ENCODE measurements at places on chromosomes 1 and 21.

- no peak for DNase-seq
These were observed 2.9 kb upstream of the SYT2 start for GRCh38 chr1:202713110-202713509.

GRCh38 chr1:156471496-156472490 lies 28.8 kb downstream of the MEF2D start:
- DNase-seq: no peak

DNA sequence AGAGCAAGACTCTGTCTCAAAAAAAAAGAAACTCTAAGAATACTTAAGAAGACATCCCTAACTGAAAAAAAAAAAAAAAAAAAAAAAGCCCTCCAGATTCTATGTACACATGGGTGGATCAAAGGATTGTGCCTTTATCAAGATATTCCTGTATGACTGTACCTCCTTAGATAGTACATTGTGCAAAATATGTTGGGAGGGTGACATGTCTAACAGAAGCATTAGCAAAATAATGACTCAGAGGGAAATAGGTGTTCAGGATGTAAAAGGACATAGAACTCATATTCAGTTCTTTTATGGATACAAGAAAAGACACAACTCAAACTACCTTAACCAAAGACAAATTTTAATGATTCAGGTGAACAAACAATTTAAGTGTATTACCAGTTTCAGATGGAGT lies 269.8 kb upstream of the KAZN start:
- DNase-seq: no peak

DNA sequence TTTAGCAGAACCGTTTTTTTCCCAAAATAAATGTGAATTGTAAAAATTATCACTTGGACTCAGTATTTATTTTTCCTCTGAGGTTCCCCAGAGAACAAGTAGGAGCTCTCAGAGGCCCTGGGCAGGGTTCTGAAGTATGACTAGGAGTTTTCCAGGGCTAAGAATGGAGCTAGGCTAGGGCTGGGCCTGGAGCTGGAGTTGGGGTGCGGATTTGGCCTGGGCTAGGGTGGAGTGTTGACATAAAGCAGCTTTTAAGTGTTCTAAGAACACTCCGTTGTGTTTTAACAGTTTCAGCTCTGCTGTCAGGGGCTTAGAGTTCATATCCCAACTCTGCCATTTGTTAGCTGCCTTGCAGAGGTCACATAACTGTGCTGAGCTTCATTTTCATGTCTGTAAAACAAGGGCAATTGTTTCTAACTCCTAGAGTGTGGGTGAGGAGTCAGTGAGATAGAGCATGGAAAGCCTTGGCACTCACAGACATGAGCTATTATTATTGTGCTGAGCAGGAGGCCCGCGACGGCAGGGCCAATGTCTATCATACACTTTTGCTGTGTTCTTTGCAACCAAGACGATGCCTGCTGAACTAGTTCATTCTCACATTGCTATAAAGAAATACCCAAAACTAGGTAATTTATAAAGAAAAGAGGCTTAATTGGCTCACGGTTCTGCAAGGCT lies 51.1 kb downstream of the LACTBL1 start:
- DNase-seq: no peak

- DNase-seq: no peak
These were observed 378.9 kb downstream of the TTLL7 start for GRCh38 chr1:83620016-83620415.

GRCh38 chr1:65729259-65729658 lies 63.4 kb upstream of the PDE4B start:
- DNase-seq: no peak

DNA sequence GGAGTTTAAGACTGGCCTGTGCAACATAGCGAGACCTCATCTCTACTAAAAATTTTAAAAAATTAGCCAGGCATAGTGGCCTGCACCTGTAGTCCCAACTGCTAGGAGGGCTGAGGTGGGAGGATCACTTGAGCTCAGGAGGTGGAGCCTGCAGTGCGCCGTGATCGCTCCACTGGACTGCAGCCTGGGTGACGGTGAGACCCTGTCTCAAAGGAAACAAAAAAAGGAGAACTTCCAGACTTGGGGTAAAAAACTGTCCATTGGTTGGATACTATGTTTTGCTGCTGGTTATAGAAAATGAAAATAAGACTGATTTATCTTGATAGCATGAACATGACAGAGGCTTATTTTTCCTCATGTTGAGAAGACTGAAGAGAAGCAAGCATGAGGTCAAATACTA lies 79.4 kb downstream of the WDR4 start:
- no peak for DNase-seq

- DNase-seq: no peak
These were observed 57.2 kb downstream of the EYA3 start for GRCh38 chr1:28031173-28031572.

- no peak for DNase-seq
These were observed 65.7 kb upstream of the RNF11 start for GRCh38 chr1:51170342-51170741.

DNA sequence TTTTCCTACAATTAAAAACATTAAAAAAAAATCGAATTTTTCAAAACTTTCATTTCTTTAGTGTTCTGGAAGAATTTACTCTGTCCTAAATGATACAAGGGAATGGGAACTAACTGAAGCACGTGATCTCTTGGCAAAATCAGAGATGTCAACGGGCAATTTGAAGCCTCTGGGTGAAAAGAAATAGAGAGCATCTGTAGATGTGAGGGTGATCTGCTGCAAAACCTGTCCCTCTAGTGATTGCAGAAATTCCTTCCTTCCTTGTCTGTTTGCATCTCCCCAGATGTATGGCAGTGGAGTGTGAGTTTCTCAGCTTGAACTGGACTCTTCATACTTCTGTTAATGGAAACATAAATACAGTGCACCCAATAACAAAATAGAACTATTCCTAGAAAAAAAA lies 100.5 kb upstream of the S1PR1 start:
- DNase-seq: no peak

- DNase-seq: no peak
These were observed 201.2 kb upstream of the PTGFR start for GRCh38 chr1:78289603-78290002.

DNA sequence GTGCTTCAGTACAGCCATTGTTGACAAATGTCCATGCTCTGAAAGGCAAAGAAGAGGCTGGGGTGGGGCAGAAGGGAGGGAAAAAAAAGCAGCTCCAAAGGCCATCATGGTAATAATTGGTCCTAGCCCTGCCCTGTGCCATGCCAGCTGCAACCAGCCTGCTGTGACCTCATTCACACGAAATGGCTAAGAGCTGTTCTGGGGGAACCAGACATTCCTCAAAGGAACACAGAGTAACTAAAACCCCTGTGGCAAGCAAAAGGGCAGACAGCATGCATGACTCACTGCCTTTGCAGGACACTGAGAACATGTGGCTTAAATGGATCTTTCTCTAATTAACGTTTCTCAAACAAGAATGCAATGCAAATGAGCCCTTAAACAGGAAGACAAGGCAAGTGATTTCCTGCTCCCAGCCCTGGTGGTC lies 42.3 kb downstream of the STYXL2 start:
- no peak for DNase-seq

- no peak for DNase-seq
These were observed 111.6 kb downstream of the ADGRL2 start for GRCh38 chr1:81912383-81912782.

DNA sequence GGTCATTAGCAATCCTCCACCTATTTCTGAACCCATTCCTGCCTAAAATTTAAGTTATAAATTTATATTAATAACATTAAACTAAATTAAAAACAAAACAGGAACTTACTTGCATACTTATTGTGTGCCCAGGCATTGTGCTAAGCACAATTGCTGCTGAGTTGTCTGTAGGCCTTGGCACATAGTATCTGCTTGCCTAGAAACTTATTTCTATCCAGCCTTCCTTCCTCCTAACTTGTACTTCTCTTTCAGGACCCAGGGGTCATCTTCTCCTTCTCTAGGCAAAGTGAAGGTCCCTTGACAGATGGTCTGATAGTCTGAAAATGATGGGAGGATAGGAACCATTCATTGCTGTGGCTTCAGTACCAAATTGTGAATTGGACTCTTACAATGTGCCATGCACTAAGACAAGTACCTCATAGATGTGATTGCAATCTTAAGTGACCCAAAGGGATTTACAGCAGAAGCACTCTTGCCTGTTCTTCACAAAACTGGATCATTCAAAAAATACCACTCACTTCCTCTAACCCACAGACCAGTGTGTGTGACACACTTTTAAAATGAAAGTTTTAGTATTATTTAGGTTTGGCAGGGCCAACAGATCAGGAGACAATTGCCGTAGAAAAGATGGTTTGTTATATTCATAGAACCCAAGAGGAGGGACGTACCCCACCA lies 10.3 kb upstream of the CD101 start:
- no peak for DNase-seq

GRCh38 chr1:235527196-235527814 lies 23.1 kb upstream of the B3GALNT2 start:
- no peak for DNase-seq

GRCh38 chr1:40692429-40692895 lies 958 bp downstream of the NFYC start:
- no peak for DNase-seq

- DNase-seq: no peak
These were observed 3.0 kb downstream of the CTSS start for GRCh38 chr1:150762552-150762951.

GRCh38 chr1:113488576-113489177 lies 98.4 kb downstream of the MAGI3 start:
- no peak for DNase-seq

- no peak for DNase-seq
These were observed 19.5 kb downstream of the FOXJ3 start for GRCh38 chr1:42315500-42315899.

DNA sequence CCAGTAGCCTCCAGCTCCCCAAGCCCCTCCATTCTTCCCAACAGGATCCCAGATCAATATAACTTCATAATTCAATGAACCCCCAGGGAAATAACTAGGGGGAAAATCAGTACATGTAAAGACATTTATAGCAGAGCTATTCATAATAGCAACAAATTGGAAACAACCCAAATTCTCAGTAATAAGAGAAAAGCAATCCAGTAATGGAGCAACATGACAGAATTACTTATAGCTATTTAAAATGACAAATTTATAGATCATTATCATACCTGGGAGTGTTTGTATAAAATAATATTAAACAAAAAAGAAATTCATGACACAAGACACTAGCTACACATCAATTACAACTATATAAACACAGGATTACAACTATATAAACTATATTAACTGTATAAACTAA lies 20.2 kb downstream of the PLEKHA6 start:
- no peak for DNase-seq

- DNase-seq: no peak
These were observed 408.0 kb upstream of the KAZN start for GRCh38 chr1:14190508-14190907.

- no peak for DNase-seq
These were observed 437.5 kb upstream of the VAMP3 start for GRCh38 chr1:7333620-7334019.

GRCh38 chr1:1351511-1352427 lies 2.6 kb upstream of the DVL1 start:
- DNase-seq: no peak

DNA sequence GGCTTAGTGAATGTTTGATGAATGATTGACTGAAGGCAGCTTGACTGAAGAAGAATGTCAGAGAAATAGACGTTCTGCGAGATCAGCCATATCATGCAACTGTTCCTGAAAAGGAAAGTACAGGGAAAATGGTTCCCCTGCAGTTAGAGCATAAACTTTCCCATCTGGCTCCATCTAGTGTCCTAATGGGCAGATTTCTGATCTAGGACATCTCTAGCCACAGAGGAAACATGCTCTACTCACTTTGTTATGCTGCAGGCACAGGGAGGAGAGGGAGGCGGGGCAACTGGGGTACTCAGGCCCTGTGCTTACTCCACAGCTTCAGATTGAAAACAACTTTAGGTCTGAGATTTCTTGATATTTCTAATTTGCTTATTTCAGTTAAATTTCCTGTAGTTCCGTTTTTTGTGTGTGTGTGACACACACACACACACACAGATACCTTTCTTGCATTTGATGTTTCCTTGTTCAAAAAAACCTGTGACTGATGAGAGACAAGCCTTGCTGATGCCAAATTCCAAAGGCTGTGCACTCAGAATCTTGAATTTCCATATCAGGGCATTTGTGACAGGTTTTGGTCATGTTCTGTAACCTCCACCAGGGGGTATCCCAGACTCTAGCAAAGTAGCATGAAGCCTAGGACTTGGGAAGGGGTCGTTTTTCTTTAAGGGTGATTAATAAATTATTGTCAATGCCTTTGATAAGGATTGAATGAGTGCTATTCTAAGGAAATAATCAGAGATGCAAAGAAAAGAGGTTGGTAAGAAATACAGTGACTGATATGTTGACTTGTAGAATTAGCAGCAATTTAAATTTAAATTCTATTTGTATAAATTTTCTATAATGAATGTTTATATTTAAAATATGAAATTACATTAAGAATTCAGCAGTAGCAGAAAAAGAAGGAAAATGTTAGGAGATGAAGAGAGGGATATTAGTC lies 139.7 kb upstream of the BEND5 start:
- DNase-seq: no peak

DNA sequence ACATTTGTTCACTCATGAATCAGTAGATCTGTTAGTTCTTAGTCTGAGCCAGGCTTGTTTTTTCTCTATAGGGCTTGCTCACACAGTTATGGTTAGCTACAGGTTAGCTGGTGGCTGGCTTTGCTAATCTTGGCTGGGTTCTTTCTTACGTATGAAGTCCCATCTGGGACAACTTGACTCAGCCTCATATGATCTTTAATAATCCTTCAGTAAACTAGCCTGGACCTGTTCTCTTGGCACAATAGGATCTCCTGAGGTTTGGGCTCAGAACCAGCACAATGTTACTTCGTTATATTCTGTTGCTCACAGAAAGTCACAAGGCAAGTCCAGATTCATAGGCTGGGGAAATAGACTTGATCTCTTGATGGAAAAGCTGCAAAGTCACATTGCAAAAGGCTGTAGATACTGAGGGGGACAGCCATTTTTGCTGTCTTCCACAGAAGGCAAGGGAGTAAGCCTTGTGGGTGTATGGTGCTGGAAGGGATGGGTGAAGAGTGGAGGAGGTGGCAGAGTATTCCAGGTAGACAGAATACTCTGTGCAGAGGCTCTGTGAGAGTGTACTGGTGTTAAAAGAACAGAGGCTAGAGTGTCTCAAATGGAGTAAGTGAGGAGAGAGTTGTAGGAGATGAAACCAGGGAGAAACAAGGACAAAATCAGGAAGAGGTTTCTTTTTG lies 24.4 kb downstream of the EFCAB7 start:
- no peak for DNase-seq
